Activated T-helper 1 cell treated with anti-CD3 and anti-CD28 coated beads, Interleukin-2, amount 50 U/mL, for 16 hours (primary cell): ENCODE measurements at places on chromosomes 3 and 15.

DNA sequence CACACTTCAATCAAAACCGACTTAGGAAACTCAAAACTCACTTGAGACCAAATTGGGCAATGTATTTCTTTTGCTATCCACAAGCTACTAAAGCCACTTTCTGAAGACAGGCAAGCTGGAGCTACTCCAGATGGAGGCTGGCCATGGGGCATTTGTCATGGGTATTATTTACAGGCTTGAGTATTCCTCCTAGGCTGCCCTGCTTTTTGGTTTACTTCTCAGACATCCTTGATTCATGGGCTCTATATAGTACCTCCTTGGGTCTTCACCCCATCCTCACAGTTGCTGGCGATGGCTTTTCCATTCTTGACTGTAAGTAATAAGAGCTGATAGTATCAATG lies 18.6 kb upstream of the SYNM start:
- DNase-seq: no peak

GRCh38 chr3:32216172-32216783 lies 22.2 kb upstream of the CMTM8 start:
- no peak for DNase-seq

GRCh38 chr15:71874245-71874644 lies 63.9 kb downstream of the NR2E3 start:
- DNase-seq: no peak

DNA sequence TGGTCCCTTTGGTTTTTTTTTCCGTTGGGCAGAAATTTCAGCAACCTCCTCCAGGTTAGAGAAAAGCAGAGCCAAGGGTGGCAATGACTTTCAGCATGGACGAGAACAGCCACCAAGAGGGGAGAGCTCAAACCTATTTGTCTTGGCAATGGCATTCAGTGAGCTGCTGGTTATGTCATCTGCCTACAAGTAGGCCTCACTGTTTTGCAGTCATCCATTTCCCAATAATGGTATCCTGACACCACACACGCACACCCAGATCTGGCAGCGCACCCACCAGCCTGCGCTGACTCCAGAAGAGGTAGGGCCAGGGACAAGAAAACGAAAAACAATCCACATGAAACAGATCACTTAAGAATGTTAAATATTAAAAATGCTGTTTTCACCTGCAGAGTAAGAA lies 92.3 kb downstream of the MAGI1 start:
- no peak for DNase-seq

DNA sequence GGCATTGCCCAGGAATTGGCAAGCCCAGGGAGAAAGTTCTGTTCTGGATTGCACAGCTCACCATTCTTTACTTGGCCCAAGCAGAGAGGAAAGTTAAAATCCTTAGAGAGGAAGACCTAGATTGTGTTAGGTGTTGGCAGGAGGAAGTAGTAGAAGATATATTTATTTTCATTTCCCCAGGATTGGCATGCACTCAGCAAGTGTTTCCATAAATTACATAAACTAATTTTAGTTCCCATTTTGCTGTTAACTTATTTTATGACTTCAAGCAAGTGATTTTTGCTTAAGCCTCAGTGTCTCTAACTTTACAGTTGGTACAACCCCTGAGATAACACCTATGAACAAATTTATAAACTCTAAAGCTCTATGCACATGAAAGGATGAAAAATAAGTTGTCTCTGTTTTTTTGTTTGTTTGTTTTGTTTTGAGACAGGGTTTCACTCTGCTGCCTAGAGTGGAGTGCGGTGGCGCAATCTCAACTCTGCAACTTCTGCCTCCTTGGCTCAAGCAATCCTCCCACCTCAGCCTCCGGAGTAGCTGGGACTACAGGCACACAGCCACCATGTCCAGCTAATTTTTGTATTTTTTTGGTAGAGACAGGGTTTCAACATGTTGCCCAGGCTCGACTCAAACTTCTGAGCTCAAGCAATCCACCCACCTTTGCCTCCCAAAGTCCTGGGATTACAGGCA lies 31.2 kb upstream of the TOP2B start:
- no peak for DNase-seq
